ENCODE measurements at places on chromosomes 12 and 14.
A peak's percentile ranks its signal among the peaks of the same experiment; 100 is the strongest.

GRCh38 chr12:120538281-120539156 lies 4.4 kb downstream of the RNF10 start:
- DNase-seq, result peak; percentile 72

DNA sequence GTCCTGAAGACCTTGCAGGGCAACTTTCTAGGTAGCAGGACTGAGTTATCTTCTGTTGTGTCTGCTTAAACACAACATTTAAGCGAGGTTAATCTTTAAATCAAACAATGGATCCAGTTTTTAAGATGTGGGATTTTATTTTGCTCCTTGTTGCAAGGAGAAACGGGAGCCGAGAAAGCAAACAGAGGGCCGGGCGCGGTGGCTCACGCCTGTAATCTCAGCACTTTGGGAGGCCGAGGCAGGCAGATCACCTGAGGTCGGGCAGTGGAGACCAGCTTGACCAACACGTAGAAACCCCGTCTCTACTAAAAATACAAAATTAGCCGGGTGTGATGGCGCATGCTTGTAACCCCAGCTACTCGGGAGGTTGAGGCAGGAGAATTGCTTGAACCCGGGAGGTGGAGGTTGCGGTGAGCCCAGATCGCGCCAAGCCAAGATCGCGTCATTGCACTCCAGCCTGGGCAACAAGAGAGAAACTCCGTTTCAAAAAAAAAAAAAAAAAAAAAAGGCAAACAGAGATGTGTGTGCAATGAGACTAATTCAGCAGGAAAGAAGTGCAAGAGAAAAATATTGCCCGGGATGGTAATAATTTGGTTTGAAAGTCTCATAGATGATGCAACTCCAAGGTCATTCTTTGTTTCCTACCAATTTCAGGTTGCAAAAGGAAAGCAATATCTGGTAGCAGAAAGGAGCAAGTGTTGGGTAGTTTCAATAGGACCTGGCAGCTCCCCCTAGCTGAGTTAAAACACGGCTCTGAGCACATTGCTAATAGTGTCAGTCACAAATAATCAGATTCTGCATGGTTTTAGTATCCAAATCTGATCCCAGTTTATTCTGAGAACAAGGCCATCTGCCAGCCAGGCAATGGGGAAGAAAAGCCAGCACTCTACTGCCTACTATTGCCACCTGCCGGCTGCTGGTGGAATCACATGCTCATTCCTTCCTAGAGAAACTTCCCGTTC lies 141.4 kb downstream of the PPM1H start:
- peak; percentile 86 for DNase-seq

DNA sequence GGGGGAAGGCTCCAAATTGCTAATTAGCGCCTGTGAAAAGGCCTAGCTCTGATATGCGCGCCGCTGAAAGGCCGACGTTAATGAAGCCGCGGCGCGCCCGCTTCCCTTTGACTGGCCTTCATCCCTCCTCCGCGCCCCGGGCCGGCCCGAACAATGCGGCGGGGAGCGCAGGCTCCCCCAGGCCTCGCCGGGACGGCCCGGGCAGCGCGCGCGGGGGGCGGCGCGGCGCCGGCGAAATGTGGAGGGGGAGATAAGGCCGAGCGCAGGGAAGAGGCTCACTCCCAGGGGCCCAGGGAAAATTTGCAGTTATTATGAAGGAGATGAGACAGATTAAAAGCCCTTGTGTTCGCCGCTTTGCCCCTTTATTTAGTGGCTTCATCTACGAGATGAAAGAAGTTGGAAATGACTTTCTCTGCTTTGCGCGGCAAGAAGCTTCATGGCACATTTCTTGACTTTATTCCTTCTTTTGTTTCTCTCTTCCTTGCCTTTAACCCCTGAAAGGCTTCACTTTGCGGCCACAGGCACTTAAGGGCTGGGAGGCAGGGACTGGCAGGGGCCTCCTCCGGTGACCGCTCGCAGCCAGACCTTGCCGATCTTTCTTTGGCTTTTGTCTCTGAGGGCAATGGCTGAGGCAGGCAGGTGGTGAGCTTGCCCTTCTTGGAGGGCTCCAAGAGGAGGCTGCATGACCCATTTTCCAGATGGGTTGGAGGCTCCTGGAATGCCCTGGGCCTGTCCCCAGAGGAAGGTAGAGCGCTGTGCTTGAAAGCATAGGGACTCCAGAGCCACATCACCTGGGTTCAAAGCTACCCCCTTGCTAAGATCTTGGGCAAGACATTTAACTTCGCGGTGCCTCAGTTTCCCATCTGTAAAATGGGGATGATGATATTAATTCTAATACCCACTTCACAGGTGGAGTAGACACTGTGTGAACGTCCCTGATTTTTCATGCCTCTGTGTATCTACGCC lies 12.7 kb upstream of the GPATCH2L start:
- no peak for DNase-seq

DNA sequence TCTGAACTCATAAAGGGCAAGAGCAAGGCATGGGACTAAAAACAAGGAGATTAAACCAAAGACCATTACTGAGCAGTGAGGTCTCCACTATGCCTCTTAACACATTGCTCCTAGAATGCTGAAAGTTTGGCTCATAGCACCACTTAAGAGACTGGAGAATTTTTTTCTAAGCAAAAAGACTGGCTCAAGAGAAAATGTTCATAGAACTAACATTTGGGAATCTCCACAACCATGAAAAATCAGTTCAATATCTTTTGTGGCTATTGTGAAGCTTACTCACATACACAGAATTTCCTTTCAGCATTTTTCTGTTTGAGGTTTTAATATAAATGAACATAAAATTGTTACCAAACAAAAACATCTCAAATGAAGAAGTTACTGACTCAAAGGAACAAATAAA lies 255.8 kb downstream of the CCDC91 start:
- DNase-seq, result no peak

DNA sequence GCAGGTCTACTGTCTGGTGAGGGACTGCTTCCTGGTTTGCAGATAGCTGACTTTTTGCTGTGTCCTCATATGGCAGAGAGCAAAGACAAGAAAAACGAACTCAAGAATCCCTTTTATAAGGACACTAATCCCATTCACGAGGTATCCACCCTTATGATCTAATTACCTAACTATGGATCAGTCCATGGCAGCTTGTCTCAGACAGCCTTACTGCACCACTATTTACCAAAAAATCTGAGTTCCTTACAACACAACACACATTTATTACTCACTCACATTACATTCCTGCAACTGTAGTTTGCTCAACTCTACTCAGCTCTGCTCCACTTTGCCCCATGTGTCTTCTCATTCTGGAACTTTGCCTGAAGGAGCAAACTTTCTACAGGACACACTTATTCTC lies 10.1 kb upstream of the SLC6A15 start:
- no peak for DNase-seq

DNA sequence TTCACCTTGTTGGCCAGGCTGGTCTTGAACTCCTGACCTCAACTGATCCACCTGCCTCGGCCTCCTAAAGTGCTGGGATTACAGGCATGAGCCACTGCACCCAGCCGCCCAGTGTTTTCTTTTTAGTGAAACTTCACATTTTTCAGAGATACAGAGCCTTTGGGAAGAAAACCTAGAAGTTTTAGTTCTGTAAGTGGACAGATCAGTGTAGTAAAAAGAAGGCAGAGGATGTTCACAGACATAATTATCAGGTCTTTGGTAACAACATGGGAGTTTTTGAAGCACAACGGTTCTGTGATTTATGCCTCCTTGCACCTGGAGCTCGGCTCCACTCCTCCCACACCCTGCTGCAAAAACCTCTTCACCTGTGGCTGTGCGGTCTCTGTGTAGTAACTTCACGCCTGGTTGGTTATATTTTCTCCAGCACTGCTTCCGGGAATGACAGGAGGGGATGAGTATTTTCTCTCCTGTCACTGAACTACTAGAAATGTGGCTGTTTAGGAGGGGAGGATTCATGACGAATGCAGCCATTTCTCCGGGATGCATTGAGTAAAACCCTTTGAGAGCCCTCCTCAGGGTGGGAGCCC lies 67.0 kb downstream of the ARF6 start:
- no peak for DNase-seq

GRCh38 chr12:27505109-27505508 lies 18.9 kb upstream of the PPFIBP1 start:
- DNase-seq, result no peak

GRCh38 chr12:106147956-106148355 lies 9.2 kb upstream of the NUAK1 start:
- DNase-seq, result no peak

GRCh38 chr12:105555556-105556295 lies 225.2 kb downstream of the C12orf75 start:
- DNase-seq, result no peak

DNA sequence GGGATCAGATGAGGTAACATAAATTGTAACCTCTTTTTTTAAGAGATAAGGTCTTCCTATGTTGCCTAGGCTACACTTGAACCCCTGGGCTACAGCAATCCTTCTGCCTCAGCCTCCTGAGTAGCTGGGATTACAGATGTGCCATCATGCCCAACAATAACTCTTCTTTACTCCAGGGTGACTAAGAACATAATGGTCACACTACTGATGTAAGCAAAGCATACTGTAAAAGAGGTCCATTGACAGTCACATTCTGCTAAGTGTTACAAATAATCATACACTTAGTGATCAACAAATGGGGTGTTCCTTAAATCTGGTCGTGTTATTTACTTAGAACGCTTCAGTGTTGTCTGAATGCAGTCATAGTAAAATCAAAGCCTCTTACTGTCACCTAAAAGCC lies 68.9 kb downstream of the EPS8 start:
- DNase-seq, result no peak

GRCh38 chr14:37711831-37712475 lies 116.5 kb downstream of the TTC6 start:
- DNase-seq, result no peak

DNA sequence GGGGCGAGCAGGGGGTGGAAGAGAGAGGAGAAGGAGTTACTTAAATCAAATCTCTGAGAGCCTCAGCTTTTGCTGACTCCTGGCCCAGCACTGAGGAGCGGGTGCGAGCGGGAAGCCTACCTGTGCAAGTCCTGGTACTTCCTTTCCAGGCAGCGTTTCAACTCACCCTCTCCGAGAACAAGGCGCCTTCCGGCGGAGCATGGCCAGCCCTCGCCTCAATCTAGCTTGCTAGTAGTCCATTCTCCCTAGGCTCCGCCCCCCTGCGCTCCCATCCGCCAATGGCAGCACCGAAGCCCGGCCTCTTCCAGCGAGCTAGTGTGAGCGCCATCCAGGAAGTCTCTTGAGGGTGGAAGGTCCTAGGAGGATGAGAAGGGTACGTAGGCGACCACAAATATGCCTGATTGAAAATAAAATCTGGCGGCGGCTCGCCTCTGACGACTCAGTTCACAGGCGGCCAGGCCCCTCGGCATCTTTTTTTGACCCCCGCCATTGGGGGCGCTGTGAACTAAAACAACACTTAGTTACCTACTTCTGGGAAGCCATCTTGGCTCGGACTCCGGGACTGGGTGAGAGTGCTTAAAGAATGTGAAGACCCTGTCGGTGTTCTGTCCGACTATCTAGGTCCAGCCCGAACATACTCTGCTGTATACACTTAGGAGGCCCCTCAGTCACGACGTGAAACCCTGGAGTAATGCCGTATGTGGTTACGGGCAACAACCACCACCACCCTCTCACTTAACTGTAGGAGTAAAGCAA lies at the start of gene CHD8:
TSS of gene CHD8 (minus strand) at position 212 of the 756 bp plus-strand sequence. CDS start 24,480 bp downstream, outside the sequence.
- peak; percentile 98 for DNase-seq

GRCh38 chr12:132484891-132485441 lies 5.0 kb upstream of the FBRSL1 start:
- DNase-seq, result no peak

GRCh38 chr14:78758333-78758732 lies 588.2 kb downstream of the NRXN3 start:
- DNase-seq, result no peak

All from MG63 (cell line).